ENCODE measurements at places on chromosomes 12 and 14.

GRCh38 chr14:78325911-78326310 lies 155.7 kb downstream of the NRXN3 start:
- DNase-seq: no peak

DNA sequence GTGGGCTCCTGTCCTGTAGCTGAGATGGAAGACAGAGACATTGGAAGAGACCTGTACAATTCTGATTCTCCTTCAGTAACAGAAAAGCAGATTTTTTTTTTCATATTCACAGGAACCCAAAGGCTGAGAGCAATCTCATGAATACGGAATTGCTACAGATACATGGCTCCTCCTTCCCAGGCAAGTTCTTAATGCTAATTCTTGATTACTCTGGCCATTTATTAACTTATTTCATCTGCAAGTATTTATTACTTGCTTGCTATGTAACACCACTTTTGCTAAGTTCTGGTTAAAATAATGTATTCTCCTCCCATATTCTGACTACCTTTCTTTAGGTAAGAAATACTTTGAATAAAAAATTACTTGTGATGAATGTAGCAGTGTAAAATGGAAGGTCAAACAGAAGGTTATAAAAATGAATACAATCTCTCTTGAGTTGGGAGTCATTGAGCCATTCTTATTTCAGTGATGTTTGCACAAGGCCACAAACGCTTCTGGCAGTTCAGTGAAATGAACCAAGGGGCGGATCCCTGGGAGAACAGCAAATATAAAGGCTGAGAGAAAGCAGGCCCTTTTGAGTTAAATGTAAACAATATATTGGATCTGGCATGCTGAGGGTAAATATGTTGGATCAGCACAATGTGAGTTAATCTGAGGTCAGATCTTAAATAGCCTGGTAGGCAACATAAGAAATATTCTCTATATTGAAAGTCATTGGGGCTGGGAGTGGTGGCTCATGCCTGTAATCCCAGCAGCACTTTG lies 37.6 kb downstream of the MUCL1 start:
- DNase-seq: no peak

GRCh38 chr14:77516126-77516525 lies 17.5 kb upstream of the ISM2 start:
- no peak for DNase-seq

DNA sequence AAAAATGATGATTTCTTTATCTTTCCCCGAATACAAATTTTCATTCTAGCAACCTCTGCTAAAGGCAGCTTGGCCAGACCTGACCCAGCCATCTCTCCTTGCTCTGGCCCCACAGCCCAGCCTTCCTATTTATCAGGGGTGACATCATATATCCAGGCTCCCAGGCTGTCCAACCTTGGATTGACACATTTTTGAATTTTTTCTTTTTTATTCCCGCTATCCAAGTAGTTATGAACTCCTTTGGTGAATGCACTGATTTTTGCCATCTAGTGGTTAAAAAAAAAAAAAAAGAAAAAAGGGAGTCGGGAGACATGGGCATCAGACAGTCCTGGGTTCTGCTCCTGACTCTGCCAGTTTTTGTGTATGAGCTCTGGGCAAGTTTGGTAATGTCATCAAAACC lies 120.5 kb downstream of the PTPN11 start:
- DNase-seq: no peak

DNA sequence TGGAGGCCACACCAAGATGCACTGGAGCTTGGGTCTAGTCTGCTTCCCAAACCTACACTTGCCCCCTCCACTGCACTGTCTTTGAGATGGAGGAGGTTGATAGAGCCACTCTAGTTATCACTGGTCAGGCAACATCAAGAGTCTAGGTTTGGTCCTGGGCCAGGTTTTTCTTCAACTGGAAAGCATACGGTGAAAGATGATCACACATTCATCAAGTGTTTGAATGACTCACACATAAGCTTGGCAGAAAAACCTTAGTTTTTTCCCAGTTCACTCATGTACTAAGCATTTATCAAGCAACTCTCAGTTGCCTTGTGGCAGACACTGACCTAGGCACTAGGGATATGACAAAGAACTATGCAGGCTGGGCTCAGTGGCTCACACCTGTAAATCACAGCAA lies 84.5 kb downstream of the PLEKHG3 start:
- no peak for DNase-seq

- no peak for DNase-seq
Measured at GRCh38 chr12:6676962-6677361, 12.2 kb downstream of the ZNF384 start.

GRCh38 chr12:96241846-96242256 lies 47.7 kb downstream of the ELK3 start:
- DNase-seq: no peak

- DNase-seq: no peak
Measured at GRCh38 chr12:94180558-94181296, 32.4 kb downstream of the PLXNC1 start.

- no peak for DNase-seq
Measured at GRCh38 chr14:30998100-30998706, 27.2 kb upstream of the AP4S1 start.

DNA sequence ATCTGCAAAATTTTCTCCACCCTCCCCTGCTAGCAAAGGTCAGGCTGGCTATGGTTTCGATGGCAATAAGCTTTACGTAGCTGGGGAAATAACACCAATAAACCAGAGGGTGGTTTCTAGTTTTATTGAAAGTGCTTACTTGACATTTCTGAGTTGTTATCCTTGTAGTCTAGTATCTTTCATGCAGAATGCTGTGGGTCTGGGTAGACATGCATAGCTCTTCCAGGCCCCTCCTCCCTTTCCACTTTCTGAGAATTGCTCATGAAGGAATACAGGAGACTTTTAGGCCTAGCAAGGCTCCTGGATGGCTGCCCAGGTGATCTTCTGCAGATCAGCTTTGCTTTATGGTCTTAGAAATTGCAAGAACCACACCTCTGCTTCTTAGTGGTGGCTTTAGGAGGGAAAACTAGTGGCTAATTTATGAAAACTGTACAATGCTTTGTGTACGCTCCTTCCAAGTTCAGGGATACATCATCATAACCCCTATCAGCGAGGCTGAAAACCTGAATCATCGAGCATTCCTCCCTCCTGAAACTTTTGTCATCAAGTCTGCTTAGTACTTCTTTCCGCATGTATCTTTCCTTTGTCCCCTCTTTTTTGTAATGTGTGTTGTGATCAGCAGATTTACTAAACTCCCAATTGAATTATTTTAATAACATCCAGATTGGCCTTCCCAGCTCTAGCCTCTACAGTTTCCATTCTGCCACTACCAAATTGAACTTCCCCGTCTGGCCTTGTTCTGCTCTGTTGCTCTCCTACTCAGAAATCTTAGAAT lies 473.0 kb downstream of the RAD51B start:
- no peak for DNase-seq

DNA sequence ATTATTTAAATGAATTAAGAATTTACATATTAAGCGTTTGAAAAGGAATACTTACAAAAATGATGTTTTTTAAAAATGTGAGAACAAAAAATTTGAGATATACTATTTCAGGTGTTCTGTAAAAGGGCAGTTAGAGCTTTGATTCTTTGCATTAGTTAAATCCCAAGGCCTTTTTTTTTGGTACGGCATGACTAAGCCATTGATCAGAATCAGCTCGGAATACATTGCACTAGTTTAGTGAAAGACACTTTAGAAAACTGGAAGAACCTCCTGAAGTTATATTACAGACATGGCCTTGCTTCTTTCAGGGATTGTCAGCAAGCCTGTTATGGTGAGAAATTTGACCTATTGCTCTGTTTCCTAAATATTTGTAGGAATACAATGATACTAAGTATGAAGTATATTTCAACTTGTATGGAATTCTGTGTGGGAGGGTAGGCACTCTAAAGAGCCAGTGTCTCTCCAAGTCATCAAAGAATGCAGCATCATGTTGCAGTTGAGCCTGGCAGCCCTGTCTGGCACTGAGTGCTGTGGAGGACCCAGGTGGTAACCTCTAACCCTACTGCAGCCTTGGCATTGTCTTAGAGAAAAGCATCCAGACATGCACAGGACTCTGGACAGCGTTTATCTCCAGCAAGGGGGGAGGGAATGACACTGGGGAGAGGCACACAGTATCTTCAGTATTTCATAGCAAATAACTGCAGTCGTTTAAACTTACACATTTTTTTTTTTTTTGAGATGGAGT lies 1.5 kb downstream of the KLC1 start:
- DNase-seq: no peak

- peak; percentile 92 for DNase-seq
Measured at GRCh38 chr12:75334384-75335030, at the start of gene GLIPR1L1. Gene GLIPR1L1 (plus strand): TSS chr12:75334670. CDS start chr12:75334729, 59 bp downstream.

DNA sequence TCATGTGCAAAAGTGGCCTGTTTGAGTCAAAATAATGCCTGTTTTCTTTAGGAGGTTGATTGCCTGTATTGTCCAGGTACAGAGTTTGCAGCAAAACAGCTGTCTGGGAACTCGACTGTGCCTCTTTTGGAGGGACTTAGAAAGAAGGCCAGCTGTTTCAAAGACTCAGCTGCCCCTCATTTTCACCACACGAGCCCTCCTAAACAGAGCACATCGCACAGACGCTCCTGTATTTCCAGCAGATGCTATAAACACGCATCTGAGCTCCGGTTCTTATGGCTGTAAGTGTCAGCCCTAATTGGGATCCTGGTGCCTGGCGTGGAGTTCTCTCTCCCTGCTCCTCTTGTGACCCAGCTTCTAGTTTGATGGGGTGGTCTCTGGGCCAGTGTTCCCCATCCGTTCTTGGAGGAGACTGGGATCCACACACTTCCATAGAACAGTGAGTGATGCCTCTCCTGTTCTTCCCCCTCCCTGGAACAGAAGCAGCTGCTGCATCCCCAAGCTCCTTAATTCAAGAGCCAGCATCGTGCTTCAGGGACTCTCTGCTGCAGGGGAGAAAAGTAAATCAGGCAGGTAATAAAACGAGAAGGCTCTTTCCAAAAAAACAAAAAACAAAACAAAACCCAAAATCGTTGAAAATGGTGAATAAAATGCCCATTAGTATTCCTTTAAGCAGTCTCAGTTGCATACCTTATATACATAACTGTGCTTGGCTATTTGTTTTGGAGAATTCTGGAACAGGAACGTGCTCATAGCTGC lies 269.0 kb downstream of the SLC15A4 start:
- no peak for DNase-seq

DNA sequence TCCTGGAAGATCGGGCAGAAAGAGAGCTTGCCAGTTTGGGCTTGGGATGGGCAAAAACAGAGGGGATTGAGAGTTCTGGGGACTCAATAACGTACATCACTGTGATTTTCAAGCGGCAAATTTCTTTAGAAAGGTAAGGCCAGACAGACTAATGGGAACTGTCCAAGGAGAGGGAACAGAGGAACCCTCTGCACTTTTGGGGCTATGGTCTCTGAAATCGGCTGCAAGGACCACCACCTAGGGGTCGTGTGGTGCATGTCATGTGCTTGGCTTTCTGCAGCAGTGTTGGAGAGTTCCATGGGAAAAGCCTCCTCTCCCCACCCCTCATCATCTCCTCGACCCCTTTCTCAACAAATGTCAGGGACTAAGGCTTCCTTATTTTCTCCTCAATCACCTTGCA lies 79.6 kb downstream of the PPM1A start:
- no peak for DNase-seq

DNA sequence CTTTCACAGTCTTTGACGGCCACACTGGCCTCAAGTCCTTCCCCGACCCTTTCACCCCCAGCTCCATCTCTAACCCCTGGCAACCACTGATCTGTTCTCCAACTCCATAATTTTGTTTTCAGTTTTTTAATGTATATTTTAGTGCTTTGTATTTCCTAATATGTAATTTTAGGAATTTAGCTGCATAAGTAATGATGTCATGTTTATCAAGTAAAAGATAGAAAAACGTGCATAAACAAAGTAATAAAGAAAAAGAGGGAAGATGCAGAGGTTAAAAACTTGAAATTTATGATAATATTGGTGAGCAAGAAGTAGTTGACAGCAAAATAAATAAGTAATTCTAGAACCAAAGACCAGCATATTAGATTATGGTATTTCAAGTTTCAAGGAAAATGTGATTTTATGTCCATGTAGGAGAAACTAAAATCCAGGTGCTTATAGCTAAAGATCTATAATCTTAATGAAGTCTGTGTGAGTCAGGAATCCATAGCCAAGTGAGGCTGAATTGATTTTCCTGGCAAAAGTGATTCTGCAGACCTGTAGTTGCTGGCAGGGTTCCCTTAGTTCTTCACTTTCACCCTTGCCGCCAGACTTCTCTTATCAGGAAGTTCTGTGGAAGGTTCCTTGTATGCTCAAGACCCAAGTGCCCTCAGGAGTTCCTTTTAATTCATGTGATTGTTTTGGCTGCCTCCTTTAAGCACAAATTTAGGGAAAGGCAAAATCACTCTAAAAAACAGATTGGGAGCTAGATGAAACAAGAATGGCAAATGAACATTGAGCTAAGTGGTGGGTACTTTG lies 24.4 kb downstream of the FBXW8 start:
- DNase-seq: no peak

- DNase-seq: no peak
Measured at GRCh38 chr12:84920331-84920730, 7.7 kb upstream of the SLC6A15 start.

DNA sequence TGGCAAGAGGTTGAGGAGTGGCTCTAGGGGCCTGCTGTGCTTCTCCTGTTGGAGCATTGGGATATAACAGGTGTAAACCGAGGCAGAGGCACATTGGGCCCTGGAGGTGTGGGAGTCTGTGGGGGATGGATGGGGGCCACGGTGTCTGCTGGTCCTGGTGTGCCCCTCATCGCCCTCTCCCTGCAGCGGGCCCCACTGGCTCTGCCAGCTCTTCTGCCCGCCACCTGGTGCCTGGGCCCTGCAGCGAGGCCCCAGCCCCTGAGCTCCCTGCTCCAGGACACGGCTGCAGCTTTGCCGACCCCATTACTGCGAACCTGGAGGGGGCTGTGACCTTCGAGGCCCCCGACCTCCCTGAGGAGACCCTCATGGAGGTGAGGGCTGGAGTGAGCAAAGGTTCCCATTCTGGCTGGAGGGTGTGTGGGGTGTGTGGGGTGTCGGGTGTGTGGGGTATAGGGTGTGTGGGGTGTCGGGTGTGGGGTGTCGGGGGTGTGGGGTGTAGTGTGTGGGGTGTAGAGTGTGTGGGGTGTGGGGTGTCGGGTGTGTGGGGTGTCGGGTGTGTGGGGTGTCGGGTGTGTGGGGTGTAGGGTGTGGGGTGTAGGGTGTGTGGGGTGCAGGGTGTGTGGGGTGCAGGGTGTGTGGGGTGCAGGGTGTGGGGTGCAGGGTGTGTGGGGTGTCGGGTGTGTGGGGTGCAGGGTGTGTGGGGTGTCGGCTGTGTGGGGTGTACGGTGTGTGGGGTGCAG lies 10.6 kb upstream of the PUS1 start:
- no peak for DNase-seq

DNA sequence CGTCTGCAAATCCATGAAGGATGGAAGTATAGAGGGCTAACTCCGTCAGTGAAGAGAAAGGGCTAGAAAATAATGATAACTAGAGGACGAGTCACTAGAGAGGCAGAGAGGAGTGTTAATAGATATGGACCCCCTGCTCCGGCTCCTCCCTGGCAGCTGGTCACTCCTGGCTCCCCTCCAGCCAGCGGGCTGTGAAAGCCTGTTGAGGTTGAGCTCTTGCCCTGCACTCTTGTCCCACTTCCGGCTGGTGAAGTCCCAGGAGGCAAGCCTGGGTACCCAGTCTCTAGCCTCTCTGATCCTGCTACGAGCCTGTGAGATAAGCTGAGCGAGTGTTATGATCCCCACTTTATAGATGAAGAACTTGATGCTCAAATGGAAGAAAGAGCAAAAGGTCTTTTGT lies 90.3 kb downstream of the RFX4 start:
- DNase-seq: no peak

All from globus pallidus (tissue), 1 donor.